ENCODE measurements at places on chromosomes 5 and 9. TPM values are rescaled to one million over a fixed set of nuclear protein-coding genes. Genes with fewer than 3 reads are reported as not detected.

- peak overlapping the region; percentile 14 for H3K27ac ChIP-seq
- H3K27me3 ChIP-seq = no peaks in the 10 kb centered on the region
- H3K4me3 ChIP-seq = no peak overlapping the region
- H3K4me1 ChIP-seq = peaks cover 9% of the 10 kb centered on the region
Observed at GRCh38 chr5:131288328-131288727, 24.5 kb downstream of the CDC42SE2 start.

- no peaks in the 10 kb centered on the region for H3K4me1 ChIP-seq
- H3K36me3 ChIP-seq = no peaks in the 10 kb centered on the region
- DNase-seq = no peak
Observed at GRCh38 chr5:115666023-115666422, 40.2 kb upstream of the TMED7 start.

ERGIC1 gene
- 252 TPM for total RNA-seq

DNA sequence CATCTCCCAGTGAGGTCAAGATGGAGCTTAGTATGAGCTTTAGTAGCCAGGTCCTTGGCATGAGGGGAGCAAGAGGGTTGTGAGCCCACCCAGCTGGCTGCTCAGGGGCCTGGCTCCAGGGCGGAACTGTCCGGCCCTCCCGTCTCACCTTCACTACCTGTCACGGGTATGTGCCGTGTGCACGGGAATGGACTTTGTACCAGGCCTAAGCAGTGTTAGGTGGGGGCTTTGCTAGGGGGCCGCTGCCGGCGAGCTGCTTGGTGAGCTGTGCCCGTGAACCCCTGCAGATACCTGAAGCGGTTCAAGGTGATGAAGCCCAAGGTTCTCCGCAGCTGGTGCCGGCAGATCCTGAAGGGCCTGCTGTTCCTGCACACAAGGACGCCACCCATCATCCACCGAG is 46.7 kb downstream of the WNK2 start:
- no peaks in the 10 kb centered on the region for H3K36me3 ChIP-seq
- H3K4me3 ChIP-seq = no peak overlapping the region
- H3K27me3 ChIP-seq = no peaks in the 10 kb centered on the region
- peaks cover 70% of the 10 kb centered on the region for H3K4me1 ChIP-seq
- DNase-seq = peak; percentile 54
- peak overlapping the region; percentile 83 for H3K27ac ChIP-seq

DNA sequence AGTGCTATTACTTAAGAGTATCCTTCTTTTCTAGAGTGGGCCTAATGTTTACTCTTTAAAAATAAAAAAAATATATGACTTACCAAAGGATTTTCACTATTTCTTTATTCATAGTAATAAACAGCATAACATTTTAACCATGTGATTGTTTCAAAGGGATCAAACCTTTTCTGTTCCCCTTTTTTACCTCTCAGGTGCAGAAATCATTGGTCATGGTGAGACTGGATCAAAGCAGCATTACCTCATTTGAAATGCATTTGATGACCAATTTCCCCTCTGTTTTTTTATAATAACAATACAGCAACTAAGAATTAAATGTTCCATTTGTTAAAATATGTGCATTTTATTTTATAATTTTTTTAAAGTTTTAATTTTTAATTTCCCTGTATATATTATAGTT is 598.0 kb upstream of the RGMB start:
- H3K27me3 ChIP-seq = no peaks in the 10 kb centered on the region
- H3K4me1 ChIP-seq = no peaks in the 10 kb centered on the region
- no peak for DNase-seq
- H3K36me3 ChIP-seq = no peaks in the 10 kb centered on the region

DNA sequence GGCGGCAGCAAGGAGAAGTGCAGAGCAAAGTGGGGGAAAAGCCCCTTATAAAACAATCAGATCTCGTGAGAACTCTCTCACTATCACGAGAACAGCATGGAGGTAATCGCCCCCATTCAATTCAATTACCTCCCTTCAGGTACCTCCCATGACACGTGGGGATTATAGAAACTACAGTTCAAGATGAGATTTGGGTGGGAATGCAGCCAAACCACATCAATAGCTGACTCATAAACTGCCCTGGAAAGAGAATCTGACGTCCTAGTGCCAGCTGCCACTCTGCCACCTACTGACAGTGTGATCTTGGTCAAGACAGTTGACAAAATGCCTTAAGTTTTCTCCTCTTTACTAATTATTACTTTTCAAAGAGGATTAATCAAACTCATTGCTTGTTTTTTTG is 128.3 kb downstream of the GPBP1 start:
- DNase-seq = peak; percentile 64
- H3K36me3 ChIP-seq = no peaks in the 10 kb centered on the region
- no peak overlapping the region for H3K27ac ChIP-seq
- H3K27me3 ChIP-seq = no peaks in the 10 kb centered on the region
- peaks cover 5% of the 10 kb centered on the region for H3K4me1 ChIP-seq

- no peak overlapping the region for H3K27ac ChIP-seq
- no peaks in the 10 kb centered on the region for H3K4me1 ChIP-seq
- no peak for DNase-seq
- no peaks in the 10 kb centered on the region for H3K27me3 ChIP-seq
Observed at GRCh38 chr5:154179846-154180710, 10.5 kb upstream of the GALNT10 start.

- H3K36me3 ChIP-seq = no peaks in the 10 kb centered on the region
- no peaks in the 10 kb centered on the region for H3K27me3 ChIP-seq
- no peak overlapping the region for H3K27ac ChIP-seq
- no peak overlapping the region for H3K4me3 ChIP-seq
- H3K4me1 ChIP-seq = no peaks in the 10 kb centered on the region
Observed at GRCh38 chr5:35212122-35212982, 17.9 kb downstream of the PRLR start.

- H3K4me3 ChIP-seq = no peak overlapping the region
- no peaks in the 10 kb centered on the region for H3K27me3 ChIP-seq
- no peak for DNase-seq
- H3K36me3 ChIP-seq = no peaks in the 10 kb centered on the region
Observed at GRCh38 chr5:3854188-3854821, 258.7 kb downstream of the IRX1 start.

HAND1 gene
- total RNA-seq = 6.7 TPM

DNA sequence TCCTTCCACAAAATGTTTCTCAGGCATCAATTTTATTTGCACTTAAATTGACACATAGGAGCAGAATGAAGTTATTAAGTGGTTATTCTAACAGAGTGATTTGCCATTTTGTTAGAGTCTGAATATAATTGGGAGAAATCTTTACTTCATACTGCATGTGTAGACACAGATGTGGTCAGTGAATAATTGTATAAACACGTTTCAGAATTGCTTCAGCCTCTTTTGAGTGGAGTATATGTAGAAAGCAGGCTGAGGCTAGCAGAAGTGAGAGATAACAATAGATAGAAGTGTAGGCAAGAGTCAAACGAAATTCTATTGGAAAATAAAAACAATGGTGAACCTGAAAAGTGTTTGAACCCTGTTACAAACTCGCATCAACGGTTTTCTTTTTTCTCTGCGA is 270.7 kb downstream of the TMEM167A start:
- H3K4me1 ChIP-seq = no peaks in the 10 kb centered on the region
- no peak overlapping the region for H3K27ac ChIP-seq
- H3K27me3 ChIP-seq = no peaks in the 10 kb centered on the region
- no peaks in the 10 kb centered on the region for H3K36me3 ChIP-seq

SAXO1 gene
- total RNA-seq = 0.41 TPM

DNA sequence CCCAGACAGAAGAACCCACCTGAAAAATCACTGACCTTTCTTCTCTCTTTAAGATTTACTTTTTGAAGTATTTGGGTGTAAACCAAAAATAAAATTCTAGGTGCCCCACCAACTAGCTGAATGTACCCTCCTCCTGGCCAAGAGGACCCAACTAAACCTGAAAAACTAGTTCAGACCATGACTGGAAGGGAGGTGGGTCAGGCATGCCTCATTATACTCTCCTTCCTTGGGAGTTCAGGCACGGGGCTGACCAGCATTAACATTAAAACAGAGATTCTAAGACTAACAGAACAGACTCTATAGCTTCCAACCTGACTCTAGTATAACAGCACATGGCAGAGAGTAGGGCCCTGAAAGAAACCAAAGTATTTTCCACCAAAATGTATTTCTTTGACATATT is 61.4 kb downstream of the CERT1 start:
- H3K36me3 ChIP-seq = no peaks in the 10 kb centered on the region
- no peaks in the 10 kb centered on the region for H3K4me1 ChIP-seq
- no peak overlapping the region for H3K27ac ChIP-seq

GRCh38 chr5:14270209-14270702 is 127.1 kb downstream of the TRIO start:
- peaks cover 19% of the 10 kb centered on the region for H3K4me1 ChIP-seq
- H3K27ac ChIP-seq = peak overlapping the region; percentile 65
- no peaks in the 10 kb centered on the region for H3K36me3 ChIP-seq

GRCh38 chr5:138775034-138775433 is 21.8 kb downstream of the CTNNA1 start:
- no peak overlapping the region for H3K27ac ChIP-seq
- peaks cover 8% of the 10 kb centered on the region for H3K4me1 ChIP-seq
- DNase-seq = no peak
- H3K27me3 ChIP-seq = no peaks in the 10 kb centered on the region
- H3K36me3 ChIP-seq = no peaks in the 10 kb centered on the region

DNA sequence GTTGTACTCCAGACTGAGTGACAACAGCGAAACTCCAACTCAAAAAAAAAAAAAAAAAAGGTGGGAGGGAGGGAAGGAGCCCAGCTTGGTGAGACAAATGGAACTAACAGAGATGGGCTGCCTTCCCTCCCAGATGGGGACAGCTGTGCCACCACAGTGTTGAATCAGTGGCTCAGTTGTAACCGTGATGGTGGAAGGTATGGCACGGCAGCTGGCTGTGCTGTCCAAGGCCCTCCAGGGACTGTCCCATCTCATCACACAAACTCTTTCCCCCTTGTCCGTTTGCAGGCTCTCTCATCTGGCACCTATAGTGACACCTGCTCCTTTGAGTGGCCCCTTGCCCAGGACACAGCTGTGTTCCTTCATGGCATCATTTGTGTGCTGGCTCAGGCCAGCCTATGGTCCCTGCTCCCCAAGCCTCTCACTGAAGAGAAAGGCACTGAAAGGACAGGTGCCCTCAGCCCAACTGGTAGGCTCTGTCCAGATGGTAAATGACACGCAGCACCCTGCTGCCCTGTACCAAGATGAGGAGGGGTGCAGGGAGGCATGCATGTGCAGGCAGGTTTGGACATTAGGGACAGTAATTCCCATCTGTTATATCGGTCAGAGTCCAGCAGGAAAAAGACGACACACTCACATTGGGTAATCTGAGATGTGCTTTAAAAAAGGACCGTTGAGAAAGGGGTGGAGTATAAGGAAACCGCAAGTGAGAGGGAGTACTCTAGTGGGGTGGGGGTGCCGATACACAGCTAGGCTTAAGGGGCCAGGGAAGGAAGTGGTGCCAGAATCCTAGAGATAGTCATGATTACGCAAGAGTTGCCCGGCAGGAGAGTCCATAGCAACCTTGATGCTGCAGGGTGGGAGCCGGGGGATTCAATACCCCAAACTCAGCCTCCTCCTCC is 4.3 kb downstream of the SMIM33 start:
- peaks cover 32% of the 10 kb centered on the region for H3K4me1 ChIP-seq
- peak; percentile 39 for DNase-seq
- H3K27me3 ChIP-seq = no peaks in the 10 kb centered on the region
- no peak overlapping the region for H3K4me3 ChIP-seq
- H3K36me3 ChIP-seq = no peaks in the 10 kb centered on the region
- H3K27ac ChIP-seq = peak overlapping the region; percentile 0

NDFIP1 gene
- 19.1 TPM for total RNA-seq

- no peak for DNase-seq
- H3K27ac ChIP-seq = no peak overlapping the region
- no peak overlapping the region for H3K4me3 ChIP-seq
Observed at GRCh38 chr5:172523146-172523745, 68.9 kb upstream of the SH3PXD2B start.

DNA sequence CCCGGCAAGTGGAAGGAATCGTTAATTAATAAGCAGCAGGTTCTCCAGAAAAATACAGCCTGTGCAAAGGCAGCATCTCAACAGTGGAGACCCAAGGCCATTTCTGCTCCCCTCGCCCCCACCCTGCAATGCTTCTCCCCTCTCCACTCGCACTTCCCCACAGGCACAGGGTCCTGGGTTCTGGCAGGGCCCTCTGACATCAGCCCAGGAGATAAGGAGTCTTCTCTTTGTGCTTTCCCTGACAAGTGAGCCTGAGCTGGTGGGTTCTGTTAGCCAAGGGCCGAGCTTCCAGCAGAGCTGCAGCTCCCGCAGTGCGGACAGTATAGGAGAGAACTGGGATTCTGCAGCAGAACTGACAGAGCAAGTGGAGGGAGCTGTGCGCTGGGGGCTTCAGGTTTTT is 257.5 kb downstream of the NSG2 start:
- no peak overlapping the region for H3K27ac ChIP-seq
- no peaks in the 10 kb centered on the region for H3K36me3 ChIP-seq
- no peaks in the 10 kb centered on the region for H3K4me1 ChIP-seq
- no peak for DNase-seq

TERT gene
- not detected for total RNA-seq

DNA sequence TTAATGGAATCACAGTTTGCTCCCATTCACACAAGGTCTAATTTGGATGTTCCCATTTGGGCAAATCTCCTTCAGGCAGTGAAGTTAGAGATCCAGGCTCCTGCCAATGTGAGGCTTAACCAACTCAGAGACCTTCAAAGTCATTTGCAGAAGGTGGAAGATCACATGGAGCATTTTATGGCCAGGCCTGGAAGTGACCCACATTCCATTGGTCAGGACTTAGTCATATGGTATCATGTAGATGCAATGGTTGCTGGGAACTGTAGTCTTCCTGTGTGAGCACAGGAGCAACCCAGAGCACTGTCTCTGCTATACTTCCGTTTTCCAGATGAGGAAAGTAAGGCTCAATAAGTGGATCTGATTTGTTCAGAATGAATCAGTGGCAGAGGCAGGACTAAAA is 292.7 kb upstream of the SMARCA2 start:
- H3K27ac ChIP-seq = no peak overlapping the region
- no peak for DNase-seq
- H3K4me3 ChIP-seq = no peak overlapping the region
- no peaks in the 10 kb centered on the region for H3K27me3 ChIP-seq
- H3K4me1 ChIP-seq = no peaks in the 10 kb centered on the region

FRRS1L gene
- total RNA-seq = not detected

AGXT2 gene
- total RNA-seq = not detected

CCDC171 gene
- total RNA-seq = 5.1 TPM

- no peak overlapping the region for H3K27ac ChIP-seq
- H3K4me3 ChIP-seq = no peak overlapping the region
- DNase-seq = no peak
- no peaks in the 10 kb centered on the region for H3K4me1 ChIP-seq
Observed at GRCh38 chr5:120886351-120886860, 422.3 kb downstream of the PRR16 start.

OXCT1 gene
- 12.7 TPM for total RNA-seq

- H3K27ac ChIP-seq = no peak overlapping the region
- no peaks in the 10 kb centered on the region for H3K27me3 ChIP-seq
- no peaks in the 10 kb centered on the region for H3K4me1 ChIP-seq
- DNase-seq = no peak
- H3K36me3 ChIP-seq = no peaks in the 10 kb centered on the region
- H3K4me3 ChIP-seq = no peak overlapping the region
Observed at GRCh38 chr9:116978155-116978554, 291.1 kb downstream of the TRIM32 start.

TOR1B gene
- 52.3 TPM for total RNA-seq

CDH10 gene
- total RNA-seq = not detected

TAF11L5 gene
- not detected for total RNA-seq

Measured in transverse colon (tissue), 4 donors.